ENCODE measurements at places on chromosomes 3 and 15.

DNA sequence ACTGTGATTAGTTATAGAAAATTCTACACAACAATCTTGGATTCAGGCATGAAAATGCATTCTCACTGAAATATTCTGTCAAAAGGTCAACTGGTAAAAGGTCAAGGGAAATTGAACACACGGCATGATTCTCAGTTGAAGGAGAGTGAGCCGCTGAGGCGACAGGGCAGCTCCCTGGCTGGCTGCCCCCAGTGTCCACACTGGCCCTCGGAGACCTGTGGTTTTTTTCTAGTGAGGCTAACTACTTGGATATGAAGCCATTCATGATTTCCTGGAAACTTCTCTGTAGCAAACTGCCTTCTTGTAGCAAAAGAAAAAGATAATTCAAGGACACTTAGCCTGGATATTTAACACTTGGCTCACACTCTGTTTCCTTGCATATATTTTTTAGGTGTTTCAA lies 37.2 kb downstream of the AADACL2 start:
- DNase-seq, result peak; percentile 87

GRCh38 chr3:33402936-33403335 lies 37.3 kb downstream of the UBP1 start:
- DNase-seq, result no peak

DNA sequence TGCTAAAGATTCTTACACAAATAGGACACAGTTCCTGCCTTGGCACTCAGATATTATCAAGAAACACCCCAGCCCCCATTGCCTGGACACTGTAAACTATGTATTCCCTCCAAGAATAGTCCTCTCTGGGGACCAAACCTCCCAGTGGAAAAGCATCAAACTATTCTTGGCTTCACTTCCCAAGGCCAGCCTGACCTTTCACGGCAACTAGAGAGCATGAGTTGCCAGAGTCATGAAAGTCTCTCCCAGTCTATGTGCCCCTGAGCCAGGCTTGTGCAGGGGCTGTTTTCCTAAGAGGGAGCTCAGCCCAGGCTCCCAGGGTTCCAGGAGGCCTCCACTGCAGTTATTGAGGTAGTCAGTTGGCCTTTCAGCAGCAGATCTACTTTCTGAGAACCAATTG lies 251.9 kb upstream of the TGFBR2 start:
- no peak for DNase-seq

DNA sequence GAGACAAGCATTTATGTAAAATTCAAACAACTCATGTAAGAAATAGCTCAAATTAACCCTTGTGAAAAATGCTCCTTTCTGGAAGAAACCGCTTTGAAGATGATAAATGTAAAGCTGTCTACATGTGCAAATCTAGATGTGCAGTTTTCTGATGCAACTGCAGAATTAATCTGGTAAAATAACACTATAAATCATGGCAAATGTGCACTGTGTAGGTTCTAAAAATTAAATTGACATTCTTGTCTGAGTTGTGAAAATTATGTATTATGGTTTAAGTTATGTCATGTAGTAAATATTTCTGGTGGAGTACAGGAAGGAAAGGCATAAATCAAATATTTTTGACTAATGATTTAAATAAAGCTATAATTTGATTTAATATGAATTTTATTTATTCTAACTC lies 678.1 kb upstream of the SEMA6D start:
- no peak for DNase-seq

DNA sequence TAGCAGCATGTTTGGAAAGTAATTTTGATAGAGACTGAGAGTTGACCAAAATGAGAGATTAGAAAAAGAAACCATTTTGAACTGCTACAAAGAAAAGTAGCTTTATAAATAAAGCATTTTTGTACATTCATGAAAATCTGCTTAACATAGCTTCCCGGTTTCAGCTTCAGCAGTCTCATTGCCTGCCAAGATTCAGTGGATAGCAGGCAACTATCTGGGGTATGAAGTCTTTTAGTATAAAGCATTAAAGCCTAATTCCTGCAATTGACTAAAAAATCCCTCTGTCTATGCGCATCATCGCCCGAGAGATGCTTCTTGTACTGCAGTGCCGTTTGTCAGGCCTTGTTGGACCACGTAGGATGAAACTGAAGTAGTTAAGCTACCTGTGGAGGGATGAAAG lies 588.4 kb downstream of the NAALADL2 start:
- no peak for DNase-seq

- no peak for DNase-seq
Observed at GRCh38 chr3:46617941-46618340, 5.6 kb downstream of the FAM240A start.

DNA sequence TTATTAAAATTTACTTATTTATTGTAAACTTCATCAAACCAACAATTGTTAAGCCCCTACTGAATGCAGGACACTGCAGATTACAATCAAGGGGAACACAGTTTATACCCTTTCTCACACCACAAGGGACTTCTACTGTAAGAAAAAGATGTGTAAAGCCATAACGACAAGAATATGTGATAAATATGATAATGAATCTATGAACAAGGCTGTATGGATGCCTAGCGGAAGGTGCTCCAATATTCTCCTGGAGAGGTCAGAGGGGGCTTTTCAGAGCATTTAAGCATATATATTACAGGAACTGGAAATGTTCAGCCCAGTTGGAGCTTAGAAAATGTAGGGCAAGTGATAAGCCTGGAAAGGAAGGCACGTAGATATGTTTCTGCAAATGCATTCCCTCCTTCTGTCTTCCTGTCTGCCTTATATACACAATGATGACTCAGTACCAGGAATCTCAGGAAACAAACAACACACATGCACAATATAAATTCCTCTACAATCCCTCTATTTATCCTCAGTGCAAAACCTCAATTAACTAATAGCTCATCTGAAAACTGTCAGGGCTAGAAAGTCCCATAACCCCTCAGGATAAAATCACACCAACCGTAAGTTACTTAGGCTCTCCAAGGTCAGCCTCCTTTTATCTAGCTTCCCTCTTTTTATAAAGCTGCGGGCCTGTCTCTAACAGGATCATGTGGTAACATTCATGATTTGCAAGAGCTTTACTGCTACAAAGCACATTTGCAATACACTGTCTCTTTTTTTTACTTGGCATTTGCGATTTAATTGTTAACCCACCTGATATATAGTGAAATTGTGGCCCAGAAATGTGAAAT lies 393.1 kb downstream of the LPP start:
- peak; percentile 52 for DNase-seq

- DNase-seq, result no peak
Observed at GRCh38 chr3:178514401-178514800, 21.8 kb upstream of the KCNMB2 start.

- DNase-seq, result peak; percentile 51
Observed at GRCh38 chr15:75149867-75150709, 51.6 kb upstream of the C15orf39 start.

DNA sequence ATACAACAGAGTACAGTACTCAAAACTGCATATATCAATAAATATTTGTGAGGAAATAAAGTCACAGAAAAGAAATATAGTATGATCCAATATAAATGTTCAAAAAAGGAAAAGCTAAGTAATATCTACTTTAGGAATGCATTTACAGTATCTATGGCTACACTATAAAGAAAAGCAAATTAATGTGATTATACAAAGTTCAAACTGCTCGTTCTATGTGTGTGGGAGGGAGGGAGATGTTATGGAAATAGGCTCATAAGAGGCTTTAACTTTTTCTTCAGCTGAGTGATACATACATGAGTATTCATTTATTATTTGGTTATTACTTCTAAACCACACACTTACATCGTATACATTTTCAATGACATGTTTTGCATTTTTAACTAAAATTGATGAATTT lies 377.7 kb upstream of the AGTR1 start:
- DNase-seq, result no peak

DNA sequence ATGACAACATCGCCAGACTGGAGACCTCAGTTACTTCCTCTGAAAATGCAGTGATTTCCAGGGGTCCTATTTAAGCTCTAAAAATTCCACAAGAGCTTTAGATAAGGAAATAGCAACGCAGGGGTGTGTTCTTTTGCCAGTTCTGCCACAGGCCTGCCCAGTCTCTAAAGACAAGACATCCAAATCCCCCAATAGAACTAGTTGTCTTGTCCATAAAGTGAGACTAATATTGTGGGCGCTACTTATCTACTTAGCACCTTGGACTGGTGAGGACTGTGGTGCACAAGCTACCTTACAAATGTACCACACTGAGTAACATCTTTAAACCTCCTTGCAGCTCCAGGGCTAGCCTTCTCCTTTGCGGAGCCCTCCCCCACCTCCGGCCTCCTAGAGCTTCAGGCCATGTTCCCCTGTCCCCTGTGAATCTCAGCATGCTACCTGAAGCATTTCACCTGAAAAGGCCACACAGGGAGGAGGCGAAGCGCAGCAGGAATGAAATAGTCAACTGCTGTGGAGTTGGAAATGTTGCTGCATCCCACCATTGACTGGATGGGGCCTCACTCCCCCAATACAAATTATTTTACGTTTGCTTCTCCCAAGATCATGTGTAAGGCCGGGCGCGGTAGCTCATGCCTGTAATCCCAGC lies 9.6 kb upstream of the LRRC2 start:
- DNase-seq, result no peak

DNA sequence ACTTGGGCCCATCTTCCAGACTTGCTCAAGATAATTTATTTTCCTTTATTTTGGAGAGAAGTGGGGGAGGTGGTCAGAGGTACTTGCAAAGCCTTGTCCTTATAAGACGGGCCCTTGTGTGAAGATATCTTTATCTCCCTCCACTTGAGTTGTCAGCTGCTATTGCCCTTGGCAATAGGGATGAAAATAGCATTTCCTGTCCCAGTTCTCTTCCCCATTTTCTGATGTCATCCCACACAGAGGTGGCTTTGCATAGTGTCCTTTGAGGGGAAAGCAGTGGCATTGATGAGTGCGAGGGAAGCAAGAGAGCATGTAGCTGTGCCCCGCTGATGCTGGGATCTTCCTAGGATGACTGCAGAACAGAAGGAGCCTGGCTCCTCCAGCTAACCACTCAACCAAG lies 41.9 kb upstream of the TUBGCP5 start:
- no peak for DNase-seq

DNA sequence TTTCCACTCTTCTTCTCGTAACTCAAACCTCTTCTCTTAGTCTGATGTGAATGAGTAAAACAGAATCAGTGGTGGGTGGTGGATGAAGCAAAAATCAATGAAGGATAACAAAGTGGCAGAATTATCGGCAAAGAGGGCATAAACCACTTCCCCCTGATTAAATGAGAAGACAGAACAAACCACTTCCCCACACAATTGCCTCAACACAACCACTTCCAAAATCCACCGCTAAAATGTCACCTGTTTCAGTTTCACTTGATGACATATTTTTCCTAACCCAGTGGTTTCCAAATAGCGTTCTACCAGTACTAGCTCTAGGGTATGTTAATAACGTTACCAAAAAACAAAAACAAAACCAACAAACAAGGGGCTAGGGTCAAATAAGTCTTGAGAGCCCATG lies 478.7 kb upstream of the WNT5A start:
- DNase-seq, result no peak

DNA sequence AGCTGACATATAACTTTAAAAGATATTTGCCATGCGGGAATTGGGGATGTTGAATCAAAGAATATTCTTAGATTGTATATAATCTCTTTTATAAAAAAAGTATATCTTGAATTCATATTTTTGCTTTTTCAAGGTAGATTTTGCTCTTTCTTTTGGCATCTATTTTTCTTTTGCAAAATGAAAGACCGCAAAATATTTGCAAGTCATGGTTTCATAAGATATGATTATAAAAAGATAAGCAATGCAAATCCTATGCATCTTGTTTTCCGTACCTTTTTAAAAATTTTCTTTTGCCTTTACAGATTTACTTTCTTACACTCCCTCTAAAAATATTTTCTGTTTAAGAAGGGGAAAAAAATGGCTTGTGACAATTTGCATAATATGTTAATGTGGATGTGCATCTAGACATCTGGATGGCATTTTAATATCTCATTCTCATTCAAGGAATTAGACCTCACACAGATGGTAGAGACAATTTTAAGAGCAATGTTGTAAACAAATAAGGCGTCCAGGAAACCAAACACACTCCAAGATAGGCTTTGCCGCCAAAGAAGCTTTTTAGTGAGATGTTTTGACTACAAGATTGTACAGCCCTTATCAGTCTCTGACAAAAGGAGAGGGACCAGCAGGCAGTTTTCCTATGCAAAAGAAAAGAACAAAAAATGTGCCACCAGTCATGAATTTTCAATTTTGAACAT lies 371.1 kb downstream of the CHL1 start:
- DNase-seq, result no peak

GRCh38 chr15:48266024-48266689 lies 60.1 kb downstream of the SLC12A1 start:
- no peak for DNase-seq

DNA sequence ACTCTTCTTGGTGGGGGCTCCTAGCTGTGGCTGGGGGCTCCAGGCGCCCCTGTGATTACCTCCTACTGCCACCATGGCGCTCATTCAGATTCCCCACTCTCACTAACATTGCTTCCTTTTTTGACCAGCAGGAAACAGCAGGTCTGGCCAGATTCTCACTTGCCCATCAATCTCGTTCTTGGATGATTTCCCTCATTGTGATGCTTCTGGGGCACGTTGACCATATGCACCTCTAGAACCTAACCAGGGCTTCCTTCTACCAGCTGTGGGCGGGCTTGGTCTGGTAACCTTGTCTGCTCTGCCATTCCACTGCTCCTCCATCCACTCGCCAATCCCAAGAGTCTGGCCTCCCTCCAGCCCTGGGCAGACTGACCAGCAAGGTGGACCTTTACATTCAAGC lies 35.9 kb upstream of the PTPN23 start:
- no peak for DNase-seq

All from HT-29 (cell line).